ENCODE measurements at places on chromosomes 1 and 21.

DNA sequence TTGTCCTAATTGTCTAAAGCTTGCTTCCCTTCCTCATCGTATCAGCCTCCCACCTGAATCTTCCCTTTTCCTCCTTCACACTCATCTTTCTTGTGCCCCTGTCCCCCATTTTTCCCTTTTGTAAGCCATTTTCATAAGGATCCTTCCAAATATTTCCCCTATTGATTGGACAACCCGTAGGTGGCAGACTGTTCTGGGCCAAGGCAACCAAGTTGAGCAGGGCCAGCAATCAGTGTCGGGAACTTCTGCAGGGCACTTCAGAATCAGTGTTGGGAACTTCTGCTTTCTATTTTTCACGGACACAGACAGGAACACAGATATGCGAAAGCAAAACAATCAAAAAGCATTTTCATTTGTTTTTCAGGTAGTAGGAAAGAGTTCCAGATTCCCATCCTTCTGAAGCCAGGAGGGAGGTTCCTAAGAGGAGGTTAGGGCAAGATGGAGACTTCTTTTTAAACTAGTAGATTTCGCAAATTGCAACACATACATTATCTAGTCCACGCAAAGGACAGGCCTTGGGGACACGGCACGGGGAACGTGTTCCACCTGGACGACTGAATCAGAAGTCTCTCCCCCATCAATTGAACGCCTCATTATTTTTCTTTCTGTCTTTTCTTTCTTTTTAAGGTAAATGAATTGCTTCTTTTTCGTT lies 691 bp upstream of the MPZL1 start:
- peak; percentile 59 for DNase-seq

DNA sequence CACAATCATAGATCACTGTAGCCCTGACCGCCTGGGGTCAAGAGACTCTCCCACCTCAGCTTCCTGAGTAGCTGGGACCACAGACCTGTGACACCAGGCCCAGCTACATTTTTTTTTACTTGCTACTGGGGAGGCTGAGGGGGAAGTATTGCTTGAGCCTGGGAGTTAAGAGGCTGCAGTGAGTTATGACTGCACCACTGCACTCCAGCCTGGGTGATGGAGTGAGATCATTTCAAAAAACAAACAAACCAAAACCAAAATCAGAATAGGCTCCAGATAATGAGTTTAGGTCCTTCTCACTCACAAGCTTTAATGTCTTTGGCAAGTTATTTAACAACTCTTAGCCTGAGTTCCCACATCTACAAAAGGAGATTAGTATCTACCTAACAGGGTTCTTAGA lies 22.8 kb downstream of the WDR26 start:
- DNase-seq = no peak

DNA sequence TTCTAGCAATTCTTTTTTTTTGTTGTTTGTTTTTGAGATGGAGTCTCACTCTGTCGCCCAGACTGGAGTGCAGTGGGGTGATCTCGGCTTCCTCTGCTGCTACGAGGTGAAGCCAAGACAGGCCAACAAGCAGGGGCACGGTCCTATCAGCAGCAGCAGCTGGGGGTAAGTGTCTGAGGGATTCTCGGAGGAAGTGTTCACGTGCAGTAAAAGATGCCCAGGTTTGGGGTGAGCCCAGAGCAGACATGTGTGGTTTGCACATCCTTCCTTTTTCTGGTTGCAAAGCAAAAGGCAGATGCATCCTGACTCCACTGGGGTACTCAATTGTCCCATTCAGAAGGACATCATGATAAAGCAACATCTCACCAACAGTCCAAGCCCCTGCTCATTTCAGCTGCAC lies 27.7 kb downstream of the PIGP start:
- no peak for DNase-seq

- no peak for DNase-seq
These were observed 182.0 kb downstream of the ST6GALNAC3 start for GRCh38 chr1:76256289-76257223.

DNA sequence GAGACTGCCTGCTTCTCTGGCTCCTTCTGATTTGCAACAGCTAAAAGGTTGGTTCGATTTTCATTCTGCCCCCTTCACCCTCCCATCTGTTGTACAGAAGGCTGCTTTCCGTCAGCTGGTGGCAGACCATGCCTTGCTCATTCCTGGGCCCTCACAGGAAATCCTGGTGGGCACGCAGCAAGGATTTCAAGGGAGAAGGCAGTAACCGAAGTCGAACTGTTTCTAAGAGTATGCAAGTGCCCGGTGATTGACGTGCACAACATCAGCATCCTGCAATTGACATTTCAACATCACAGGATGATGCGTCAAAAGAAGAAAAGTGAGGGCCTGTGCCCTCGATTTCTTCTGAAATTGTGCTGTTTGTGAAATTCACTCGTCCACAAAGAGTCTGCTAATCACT lies 83.8 kb downstream of the PLPP3 start:
- DNase-seq = no peak

- peak; percentile 19 for DNase-seq
These were observed 35.4 kb downstream of the ACOT7 start for GRCh38 chr1:6358144-6358624.

DNA sequence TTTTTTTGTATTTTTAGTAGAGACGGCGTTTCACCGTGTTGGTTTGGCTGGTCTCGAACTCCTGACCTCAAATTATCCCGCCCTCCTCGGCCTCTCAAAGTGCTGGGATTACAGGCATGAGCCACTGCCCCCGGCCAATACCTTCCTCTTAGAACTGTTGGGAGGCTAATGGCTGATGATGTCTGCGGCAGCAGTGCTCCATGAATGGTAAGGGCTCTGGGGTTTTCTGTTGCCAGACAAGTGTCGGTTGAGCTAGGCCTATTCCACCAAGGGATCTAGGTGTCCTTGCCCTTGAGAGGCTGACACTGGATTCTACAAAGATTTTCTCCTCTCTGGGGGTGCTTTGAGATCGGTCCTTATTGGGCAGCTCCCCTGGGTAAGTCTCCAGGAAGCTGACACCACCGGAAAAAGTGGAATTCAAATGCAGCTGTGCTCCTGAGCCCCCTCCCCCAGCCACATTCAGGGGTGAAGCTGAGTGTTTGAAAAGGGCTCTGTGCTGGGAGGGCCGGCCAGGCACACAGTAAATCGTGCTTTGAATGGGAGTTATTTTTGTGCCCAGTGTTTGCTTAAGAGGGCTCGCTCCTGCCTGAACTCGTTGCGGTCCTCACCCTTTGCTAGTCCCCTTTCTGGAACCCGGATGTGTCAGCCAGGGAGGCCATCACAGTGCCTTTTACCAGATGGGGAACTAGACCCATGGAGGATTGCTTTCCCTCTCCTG lies 5.2 kb downstream of the SOX13 start:
- peak; percentile 70 for DNase-seq

DNA sequence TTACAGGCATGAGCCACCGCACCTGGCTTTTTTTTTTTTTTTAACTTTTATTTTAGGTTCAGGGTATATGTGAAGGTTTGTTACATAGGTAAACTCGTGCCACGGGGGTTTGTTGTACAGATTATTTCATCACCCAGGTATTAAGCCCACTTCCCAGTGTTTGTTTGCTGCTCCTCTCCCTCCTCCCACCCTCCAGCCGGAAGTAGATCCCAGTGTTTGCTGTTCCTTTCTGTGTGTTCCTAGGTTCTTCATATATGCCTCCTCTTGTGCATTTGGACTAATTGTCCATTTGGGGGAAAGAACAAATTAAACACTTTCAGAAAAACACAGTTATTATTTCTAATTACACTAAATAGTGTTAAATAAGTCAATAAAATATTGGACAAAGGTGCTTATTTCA lies 1.1 kb upstream of the SLC2A7 start:
- DNase-seq = no peak

GRCh38 chr21:44784810-44785209 lies 16.8 kb downstream of the UBE2G2 start:
- no peak for DNase-seq

DNA sequence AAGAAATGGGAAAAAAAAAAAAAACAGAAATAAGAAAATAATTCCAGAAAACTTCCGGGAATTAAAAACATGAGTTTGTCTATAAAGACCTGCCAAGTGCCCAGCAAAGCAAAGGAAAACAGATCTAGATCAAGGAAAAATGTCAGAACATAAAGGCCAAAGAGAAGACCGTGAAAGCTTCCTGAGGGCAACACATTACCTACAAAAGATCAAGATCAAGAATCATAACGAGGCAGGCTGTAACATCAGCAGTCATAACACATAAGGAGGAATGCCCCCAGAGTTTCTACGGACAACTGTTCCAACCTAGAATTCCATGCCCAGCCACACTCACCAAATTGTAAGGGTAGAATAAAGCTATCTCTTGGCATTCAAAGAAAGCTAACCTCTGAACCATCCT lies 3.8 kb downstream of the CCSAP start:
- no peak for DNase-seq

DNA sequence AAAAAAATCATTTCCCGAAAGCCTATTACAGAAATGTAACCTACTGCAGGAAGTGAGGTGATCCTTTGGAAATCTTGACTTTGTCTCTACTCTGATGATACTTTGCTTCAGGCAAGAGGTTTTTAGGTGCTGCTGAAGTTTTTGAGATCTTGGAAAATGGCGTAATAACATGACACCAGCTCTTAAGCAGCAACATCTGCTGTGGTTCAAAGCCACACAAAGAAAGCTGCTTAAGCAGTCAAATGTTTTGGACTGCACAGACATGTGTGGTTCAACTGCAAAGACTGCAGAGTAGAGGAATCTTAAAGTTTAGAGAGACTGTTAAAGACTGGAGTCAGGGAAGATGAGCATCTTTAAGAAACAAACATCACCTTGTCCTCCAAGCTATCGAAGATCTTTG lies 139.0 kb downstream of the RASAL2 start:
- no peak for DNase-seq

DNA sequence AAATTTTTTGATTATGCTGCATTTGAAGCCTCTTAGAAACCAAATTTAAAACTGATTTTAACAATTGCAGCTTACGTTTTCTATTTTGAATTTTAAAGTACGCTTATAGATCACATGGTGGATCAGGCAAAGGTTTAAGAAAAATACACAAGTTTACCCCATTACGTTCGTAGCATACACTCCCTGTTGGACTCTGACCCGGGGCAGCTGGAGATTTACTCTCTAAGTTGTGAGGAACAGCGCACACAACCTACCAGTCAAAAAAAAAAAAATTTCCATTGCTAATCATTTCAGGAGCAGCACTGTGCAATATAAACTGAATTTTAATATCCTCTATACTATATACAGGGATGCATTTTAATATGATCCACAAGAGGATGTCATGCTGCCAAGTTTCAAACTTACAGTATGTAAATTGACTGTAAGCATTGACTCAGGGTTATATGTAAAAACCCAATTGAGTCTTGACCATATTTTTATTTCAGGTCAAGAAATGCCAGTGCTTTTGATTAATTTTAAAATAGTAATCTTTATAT lies 20.4 kb downstream of the CSDE1 start:
- no peak for DNase-seq

GRCh38 chr1:230056098-230056497 lies 10.9 kb upstream of the GALNT2 start:
- DNase-seq = no peak

GRCh38 chr1:170917373-170917772 lies 18.0 kb upstream of the MROH9 start:
- no peak for DNase-seq

GRCh38 chr1:154770897-154771594 lies 99.0 kb downstream of the KCNN3 start:
- DNase-seq = no peak

DNA sequence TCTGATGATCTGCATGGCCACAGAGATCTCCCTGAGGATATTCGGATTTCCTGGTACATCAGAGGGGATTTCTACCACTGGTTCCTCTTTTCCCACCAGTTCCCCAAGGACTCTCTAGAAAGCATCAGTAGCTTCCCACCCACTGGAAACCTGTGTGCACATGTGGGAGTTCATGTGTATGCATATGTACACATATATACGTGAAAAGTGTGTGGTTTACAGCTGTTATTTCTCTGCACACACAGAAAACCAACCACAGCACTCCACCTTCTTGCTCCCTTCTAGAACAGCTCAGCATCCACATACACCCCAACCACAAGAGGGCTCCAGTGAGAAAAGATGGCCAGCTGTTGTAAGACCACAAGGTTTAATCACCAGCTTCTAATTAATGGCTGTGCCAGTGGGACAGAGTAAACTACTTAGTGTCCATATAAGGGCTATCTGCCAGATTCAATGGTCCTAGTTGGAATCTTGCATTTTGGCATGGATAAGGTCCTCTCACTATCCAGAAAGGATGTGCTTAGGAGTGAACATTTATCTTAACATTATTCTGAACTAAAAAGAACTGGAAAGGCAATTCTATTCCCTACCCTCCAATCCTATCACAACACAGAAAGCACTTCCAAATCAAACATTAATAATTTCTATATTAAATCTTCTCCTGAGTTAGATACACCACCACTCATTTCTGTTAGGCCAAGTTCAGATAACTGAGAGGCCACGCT lies 24.1 kb downstream of the GPR3 start:
- no peak for DNase-seq

DNA sequence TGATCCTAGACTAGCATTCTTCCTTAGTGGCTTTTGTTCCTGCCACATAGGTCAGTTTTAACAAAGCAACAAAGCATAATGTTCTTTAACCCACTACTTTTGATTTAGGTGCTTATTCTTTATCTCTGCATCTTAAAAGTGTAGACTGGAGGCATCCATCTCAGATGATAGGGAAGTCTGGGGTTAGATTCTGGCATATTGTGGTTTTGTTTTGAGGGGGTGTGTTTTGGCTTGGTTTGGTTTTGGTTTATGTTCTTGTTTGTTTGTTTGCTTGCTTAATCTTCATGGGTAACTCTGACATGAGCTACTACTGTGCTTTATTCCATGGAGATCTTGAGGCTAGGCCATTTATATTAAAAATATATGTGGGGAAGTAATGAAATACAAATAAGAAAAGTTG lies 40.3 kb upstream of the MYOCOS start:
- no peak for DNase-seq

DNA sequence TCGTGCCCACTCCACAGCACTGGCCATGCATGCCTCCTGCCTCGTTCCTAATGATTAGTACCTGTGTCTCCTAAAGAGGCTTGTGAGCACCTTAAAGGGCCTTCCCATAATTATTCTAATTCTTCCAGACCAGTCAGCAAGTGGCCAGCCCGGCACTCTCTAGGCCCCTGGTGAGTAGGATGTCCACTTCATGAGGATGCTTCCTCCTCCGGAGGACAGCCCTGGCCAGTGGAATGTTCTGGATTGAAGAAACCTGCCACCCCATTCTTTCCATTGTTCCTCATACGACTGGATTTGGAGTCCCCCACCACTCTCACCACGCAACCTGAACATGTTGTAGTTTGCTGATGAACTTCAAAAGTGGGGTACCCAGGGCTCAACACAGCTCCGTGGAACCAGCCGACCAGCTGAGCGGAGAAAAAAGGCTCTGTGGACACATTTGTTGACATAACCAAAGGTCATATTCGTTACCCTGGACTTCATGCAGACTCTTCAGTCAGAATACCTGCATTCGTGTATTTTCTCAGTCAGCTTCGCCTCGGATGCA lies 46.7 kb upstream of the LBR start:
- no peak for DNase-seq

Data from hepatic stellate cell (primary cell).